Stimulated activated naive CD8-positive, alpha-beta T cell treated with anti-CD3 and anti-CD28 coated beads, Interleukin-15, Interleukin-2, amounts not matched to agents 100 U/mL and 50 U/mL, for 24 hours (primary cell): ENCODE measurements at places on chromosomes 2 and 18.

- peak; percentile 74 for DNase-seq
Measured at GRCh38 chr2:24421668-24422067, 61.3 kb upstream of the ITSN2 start.

DNA sequence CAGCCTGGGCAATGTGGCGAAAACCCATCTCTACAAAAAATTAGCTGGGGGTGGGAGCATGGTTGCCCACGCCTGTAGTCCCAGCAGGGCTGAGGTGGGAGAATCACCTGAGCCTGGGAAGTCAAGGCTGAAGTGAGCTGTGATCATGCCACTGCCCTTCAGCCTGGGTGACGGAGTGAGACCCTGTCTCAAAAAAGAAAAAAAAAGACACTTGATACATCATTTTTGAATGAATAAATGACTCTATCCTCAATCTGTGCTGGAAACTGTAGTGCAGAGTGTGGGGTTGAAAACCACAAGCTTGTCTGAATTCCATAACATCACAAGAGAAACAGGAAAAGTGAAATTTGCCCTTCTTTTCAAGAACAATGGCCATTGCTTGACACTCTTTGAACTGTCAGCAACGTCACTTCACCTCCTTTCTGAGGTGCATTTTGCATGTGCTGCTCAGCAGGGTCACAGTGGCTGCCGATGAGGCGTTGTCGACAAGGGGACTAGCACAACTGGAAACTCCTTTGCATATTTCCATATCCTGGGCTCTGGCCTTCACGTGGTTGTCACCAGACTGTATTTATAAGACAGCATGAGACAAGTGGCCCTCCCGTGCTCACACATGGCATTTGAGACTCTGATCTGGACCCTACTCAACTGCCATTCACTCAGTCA, 54.2 kb downstream of the DDX1 start:
- no peak for DNase-seq

- DNase-seq, result no peak
Measured at GRCh38 chr2:65353927-65354326, 78.5 kb downstream of the SPRED2 start.

DNA sequence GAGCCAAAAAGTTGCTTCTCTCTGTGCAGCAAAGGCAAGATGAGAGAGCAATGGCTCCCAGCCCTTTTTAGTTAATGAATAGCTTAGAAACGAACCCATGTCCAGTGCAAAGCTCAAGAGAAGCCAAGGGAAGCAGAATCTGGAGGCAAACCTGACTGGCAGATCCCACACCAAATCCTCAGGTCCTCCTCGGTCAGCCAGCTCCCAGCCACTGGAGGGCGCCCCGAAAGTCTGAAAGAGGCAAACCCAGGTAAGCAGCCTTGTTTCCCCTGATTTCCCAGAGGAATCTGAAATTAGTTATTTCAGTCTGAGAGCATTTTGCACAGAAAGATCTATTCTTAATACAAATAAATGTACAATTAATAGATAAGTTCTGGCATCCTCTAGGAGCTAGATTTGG, 71.3 kb upstream of the PID1 start:
- peak; percentile 11 for DNase-seq

DNA sequence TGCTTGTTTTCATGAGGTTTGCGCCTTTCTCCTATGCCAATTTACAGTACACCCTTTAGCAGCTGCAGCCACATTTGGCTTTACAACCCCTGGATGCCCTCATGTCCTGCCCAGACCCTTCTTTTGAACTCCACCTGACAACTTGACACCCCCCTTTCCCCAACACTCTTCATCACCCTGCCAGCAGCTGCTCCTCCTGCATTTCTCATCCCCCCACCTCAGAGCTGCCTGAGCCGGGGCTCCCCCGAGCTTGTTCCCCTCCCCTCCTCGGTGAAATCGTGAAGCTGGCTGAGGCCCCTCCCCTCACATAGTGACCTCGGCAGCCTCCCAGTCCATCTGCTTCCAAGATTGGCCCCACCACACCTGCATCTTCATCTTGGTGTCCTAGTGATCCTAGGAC, 40.5 kb downstream of the LRRFIP1 start:
- no peak for DNase-seq

DNA sequence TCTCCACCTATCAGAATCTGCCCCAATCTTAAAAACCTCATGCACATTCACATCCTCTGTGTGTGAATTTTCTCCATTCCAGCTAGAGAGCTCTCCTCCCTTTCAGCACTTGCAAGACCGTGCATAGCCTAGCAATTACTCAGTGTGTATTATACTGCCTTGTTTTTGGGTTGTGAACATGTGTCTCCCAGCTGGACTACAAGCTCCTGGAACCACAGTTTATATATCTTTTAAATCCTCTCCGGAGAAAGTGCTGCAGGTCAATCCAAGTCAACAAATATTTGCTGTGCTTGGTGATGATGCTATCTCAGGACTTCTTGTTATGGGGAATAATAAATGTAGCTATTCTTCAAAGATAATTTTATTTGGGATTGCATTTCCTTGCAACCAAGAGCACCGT, 58.2 kb upstream of the MEX3C start:
- no peak for DNase-seq

DNA sequence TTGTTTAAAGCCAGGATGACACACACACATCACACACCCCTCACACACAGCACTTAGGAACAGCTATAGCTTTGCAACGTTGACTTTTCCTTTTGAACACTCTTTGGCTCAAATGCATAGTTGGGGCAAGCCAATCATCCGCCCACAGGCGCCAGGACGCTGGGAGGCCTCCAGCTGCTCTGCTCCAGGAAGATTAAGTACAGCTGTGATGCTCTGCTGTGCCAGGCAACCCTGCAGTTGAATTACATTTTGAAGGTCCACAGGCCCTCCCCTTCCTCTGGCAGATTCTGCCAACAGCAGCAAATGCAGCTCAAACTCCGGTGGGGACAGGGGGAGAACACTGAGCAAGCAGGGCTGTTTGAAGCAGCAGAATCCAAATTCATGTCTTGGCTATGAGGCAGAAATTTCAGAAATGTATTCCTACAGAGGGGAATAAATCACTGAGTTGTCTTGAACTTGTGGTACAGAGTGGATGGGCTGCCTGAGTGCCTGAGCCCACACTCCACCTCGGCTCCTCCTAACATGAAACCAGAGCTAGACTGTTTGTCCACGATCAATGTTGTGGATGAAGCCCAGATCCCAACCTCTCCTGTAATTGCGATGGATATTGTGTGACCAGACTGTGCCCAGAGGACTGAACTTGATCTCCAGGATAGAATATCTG, 86.5 kb upstream of the PPP1CB start:
- DNase-seq, result no peak

DNA sequence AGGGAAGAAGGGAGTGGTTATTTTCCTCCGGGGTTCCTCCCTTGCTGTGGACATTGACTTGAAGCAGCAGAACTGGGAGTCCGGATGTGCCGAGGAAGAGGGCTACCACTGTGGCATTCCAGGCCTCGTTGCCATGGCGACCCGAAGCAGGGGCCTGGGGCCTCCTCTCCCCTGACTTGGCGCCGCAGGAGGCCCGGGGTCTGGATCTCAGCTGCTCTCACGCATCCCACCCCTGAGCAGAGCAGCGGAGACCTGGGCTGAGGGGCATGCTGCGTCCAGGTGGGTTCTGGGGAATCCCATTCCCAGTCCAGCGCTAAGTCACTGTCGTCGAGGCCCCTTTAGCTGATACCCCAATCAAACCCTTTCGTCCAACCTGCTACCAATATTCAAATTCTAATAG, 100.2 kb downstream of the BCL11A start:
- no peak for DNase-seq

DNA sequence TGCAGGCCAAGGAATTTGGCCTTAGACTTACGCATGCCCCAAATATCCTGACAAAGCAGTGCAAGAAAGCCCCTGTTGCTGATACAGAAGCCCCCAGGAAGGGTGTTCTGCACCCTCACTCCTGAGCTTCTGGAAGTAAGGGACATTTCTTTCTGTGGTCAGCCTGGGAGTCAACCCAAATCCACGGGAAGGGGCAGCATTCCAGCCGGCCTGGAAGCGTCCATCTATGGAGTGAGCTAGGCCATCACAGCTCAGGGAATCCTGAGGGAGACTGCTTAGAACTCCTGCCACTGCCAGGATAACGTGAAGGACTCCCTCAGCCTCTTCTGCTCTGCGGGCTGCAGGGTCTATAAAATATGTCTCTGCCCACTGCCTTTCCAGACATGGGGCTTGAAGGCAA, 173.9 kb downstream of the ANAPC1 start:
- no peak for DNase-seq

- no peak for DNase-seq
Measured at GRCh38 chr18:25019086-25019860, 332.7 kb downstream of the ZNF521 start.

- no peak for DNase-seq
Measured at GRCh38 chr2:225494100-225494459, 94.6 kb downstream of the NYAP2 start.

DNA sequence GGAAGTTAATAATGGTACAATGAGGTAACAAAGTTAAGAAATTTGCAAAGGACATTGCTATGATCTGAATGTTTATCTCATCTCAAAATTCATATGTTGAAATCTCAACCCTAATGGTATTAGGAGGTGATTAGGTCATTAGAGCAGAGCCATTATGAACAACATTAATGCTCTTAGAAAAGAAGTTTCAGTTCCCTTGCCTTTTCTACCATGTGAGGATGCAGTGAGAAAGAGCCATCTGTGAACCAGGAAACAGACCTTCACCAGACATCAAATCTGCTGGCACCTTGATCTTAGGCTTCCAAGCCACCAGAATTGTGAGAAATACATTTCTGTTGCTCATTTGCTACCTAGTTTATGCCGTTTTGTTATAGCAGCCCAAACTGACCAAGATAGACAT, 757.6 kb downstream of the NR4A2 start:
- no peak for DNase-seq

DNA sequence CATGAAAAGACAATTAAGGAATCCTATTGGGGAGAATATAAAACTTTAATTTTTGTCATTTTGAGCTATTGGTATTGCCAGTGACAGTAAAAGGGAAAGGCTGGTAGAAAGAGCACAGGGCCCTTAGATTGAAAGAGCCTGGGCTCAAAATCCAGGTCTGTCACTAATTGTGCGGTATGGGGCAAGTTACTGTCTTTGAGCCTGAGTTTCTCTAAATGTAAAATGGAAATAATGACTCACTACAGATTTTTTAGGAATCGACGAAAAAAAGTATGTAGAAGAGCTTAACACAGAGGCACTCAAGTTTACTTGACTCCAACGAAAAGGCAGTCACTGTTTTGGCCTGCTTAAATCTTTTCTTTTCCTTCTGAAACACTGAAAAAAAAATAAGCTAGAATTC, 7.0 kb downstream of the NDUFV2 start:
- DNase-seq, result no peak

- no peak for DNase-seq
Measured at GRCh38 chr2:170394641-170395387, 216.9 kb downstream of the MYO3B start.

GRCh38 chr18:78807668-78808067, 171.9 kb upstream of the SALL3 start:
- DNase-seq, result no peak
